ENCODE measurements at places on chromosomes 7 and 10. TPM values are rescaled to one million over a fixed set of nuclear protein-coding genes. Genes with fewer than 3 reads are reported as not detected.
A peak's percentile ranks its signal among the peaks of the same experiment; 100 is the strongest.

DNA sequence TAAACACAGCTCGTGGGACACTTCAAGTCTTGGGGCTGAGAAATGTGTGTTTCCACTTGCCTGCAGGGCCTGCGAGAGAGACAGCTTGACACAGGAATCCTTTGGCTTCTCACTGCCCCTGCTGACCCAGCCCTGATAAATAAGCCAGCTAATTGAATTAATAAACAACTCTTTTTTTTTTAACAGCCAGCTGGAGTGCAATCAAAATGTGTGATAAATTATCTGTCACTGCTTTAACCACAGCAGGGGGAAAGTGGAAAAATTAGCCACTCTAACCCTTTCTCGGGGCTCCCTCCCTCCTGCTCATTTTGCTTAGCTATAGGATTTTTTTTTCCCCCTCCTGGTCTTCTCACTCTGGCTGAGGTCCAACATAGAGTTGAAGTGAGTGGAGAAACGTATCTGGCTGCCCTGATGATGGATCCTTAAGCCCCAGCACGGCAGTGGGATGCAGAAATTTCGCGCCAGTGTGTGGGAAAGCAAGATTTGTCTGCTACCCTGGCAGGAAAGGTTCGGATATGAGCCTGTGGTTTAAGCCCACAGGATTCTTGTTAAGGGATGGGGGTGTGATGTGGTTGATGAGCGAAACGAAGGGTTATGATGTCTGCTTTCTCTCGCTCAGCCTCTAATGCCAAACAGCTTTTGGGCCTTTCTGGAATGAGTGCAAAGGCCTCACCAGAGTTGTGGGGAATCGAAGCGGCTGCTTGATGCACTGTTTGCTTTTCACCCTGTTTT is 173.8 kb downstream of the TRIL start:
- no peak for DNase-seq

DNA sequence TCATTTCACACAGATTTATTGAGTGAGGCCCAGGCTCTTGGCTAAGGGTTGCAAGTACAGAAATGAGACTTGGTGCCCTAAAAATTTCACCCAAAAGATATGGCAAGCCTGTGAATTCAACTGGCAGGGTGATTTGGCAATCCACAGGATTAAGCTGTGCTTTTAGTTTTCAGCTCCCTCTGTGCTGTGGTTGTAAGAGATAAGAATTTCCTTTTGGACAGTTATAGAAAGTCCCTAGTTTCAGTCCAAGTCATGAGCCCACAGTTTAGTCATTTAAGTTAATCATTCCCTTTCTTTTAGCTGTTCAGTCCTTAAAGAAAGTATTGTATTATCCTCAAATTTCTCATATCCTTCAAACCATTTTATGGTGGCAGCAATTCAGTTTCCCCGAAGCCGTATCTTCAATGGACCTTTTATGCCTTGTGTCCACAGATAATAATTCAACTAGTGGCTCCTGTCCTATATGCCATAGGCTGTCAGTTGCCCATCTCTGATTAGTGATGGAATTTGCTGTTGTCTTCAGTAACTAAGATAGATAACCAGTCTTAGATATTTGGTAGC is 73.4 kb upstream of the NAMPT start:
- DNase-seq, result peak; percentile 67

The PHKG1 gene
- not detected for total RNA-seq

The GNAI1 gene
- total RNA-seq, result 55.1 TPM

DNA sequence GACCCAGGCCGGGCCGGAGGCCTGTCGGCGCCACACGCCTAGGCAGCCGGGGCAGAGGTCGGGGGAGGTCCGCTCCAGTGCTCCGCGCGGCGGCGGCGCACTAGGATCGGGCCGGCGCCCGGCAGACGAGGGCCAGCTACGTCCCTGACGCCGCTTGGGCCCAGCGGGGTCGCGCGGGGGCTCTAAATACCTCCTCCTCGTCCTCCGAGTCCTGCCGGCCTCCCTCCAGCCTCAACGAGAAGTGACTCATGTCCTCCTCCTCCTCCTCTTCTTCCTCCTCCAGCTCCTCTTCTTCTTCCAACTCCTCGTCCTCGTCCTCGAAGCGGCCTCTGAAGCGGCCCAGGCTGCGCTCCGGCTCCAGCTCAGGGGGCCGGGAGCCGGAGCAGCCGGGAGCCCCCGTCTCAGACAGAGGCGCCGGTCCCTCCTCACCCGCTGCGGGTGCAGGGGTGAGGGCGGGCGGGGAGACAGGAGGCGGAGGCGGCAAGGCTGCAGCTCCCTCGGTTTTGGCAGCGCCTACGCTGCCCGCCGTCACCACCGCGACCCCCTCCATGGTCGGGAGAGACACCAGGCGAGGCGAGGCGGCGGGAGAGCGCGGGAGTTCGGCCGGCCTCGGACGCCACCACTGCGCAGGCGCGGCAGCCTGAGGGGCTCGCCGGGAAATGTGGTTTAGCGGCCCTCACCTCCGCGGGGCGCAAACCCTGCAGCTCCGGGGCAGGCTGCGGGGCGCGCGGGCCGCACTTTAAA is at the start of gene PCGF6:
PCGF6 (minus strand) TSS at position 624 of the 744 bp plus-strand sequence; CDS start at position 550, 74 bp downstream.
- peak; percentile 67 for DNase-seq

DNA sequence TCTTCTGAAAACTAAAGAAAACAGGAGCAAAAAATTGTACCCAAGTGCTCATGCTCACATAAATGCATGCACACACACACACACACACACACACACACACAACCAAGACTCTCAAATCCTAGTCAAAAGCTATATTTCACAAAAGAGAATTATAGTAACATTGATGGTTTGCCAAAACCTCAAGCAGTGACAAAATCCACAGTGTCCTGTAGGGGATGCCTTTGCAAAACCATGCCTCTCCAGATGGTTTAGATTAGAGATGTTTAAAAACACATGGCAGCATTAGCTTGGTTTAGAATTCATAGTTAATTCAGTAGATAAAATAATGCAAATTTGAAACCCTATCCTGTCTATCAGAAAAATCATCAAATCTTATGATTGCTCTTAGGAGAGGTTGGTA is 232.2 kb downstream of the DYNC1I1 start:
- DNase-seq, result no peak

The SH2B2 gene
- total RNA-seq, result 2.5 TPM

DNA sequence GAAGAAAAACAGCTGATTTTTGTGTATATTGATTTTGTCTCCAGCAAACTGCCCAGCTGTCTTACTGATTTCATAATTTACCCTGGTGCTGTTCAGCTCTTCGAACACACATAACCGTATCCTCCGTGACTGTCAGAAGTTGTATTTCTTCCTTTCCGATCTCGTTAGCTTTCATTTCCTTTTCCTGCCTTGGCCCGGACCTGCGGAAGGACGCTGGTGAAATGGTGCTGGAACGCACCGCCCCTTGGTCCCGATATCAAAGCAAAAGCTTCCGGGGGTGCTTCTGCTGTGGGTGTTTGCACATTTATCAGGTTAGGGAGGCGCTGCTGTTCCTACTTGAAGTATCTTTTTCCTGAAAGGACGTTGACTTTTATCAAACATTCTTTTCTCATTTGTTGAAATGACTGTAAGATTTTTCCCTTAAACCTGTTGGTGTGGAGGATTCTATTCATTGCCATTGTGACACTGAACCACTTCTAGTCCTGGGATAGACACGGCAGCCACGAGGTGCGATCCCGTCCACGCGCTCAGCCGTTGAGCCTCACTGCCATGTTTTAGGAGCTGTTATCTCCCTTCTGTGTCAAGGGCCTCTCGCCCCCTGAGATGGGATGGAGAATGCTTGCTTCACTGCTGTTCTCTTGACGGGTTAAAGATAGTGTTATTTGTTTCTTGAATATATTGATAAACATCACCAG is 72.6 kb downstream of the FOXL3 start:
- no peak for DNase-seq

Data from A172 (cell line).